ENCODE measurements at places on chromosomes 5 and 9.

DNA sequence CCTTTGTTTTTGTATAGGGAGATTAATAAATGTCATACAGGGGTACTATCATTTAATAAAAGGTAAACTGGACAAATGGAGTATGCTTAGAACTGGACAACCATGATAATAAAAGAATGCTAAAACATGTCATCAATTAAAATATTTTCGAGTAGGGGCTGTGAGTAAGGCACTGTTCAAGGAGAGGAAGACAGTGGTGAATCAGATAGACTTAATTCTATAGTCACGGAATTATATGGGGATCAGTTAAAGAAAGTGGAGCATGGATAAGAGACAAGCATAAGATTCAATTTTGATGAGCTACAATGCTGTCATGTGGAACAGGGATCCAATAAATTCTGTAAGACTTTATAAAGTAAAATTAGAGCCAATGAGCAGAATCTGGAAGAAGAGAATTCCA lies 104.5 kb downstream of the HMHB1 start:
- no peak for DNase-seq

DNA sequence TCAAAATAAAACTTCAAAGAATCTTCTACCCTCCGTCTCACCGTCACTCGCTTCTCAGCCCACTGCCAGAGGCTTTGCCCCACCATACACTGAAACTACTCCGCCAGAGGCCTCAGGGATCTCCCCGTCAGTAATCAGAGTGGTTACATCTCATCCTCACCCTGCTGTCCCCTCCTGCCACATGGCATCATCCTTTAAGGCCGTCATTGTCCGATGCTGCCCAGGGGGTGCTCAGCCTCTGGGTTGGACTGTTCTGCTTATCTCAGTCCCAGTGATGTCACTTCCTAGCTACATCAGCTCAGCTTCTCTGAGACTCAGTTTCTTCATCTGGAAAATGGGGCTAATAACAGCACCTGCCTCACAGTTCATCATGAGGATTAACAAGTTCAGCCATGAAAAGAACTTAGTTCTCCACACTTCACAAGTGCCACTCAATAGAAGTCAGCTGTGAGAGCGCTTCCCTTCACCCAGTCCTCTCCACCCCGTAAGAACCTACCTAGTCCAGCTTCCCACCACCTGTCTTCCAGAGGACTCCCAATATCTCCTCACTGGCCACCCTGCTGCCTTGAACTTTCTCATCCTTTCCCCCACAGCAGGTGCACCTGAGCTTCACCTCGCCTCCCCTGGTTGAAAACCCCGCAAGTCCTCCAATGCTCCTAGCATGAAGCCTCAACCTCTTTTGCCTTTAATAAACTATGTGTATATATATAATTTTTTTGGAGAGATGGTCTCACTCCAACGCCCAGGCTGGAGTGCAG lies 2.8 kb upstream of the IL3 start:
- DNase-seq, result no peak

DNA sequence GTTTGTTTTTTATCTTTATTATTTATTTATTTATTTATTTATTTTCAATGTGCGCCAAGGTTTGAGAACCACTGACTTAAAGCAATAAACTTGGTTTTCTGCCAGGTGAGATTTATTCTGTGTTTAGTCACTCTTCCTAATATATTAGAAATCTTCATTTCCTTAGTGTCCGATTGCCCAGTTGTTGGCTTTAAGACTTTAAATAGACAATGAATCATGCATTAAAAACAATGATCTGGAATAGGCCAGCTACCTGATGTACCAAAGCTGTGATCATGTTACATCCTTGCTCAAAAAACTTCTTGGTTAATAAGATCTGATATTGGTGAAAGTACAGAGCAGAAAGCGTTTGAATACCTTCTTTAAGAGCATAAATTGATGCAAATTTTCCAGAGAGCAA lies 52.1 kb upstream of the ERBIN start:
- DNase-seq, result no peak

- no peak for DNase-seq
Measured at GRCh38 chr5:28430565-28431178, 1392.3 kb upstream of the CDH9 start.

DNA sequence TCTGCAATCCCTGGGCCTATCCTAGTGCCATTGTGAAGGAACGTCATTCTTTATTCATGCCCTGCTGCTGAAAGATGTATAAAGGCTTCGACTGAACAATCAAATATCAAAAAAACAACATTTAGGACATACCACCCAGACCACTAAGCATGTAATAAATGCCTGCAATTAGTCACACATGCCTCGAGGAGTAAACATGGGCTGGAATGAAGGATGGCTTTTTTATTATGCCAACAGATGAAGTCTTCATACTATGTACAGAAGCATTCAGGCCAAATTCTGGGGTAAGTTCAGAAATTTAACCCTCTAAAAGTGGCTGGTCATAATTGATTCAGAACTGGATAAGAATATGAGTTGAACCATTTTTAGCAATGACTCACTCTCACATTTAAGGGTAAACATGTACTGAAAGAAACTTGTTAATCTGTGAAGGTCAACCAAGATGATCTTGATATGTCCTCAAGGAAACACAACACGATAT lies 38.1 kb downstream of the FAM240B start:
- DNase-seq, result no peak

DNA sequence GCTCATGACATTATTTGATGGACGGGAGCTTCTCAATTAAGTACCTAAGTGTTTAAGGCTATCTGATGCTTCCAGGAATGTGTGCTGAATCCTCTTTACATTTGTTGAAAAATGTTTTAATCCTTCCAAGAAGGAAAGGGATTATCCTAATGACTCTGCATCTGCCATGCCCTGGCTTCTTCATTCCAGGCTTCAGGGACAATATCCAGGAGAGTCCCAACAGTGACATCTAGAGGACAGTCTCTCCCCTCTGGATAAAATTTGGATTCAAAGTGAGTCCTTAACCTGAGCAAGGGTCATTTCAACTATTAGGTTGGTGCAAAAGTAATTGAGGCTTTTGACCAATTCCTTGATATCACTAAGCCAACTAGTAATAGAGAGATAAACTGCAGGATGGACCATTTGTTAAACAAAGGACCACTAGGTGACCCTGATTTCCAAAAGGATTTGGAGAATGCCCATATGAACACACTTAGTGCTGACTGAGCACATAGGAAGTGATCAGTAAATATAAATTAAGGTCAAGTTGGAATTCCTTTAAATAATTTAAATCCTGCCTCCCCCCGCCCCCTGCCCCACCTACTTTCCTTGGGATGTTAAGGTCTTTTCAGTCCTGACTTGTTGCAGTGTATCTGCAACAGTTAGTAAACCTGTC lies 19.1 kb downstream of the TNFSF8 start:
- DNase-seq, result peak; percentile 54

- DNase-seq, result no peak
Measured at GRCh38 chr5:28483327-28484025, 1445.1 kb upstream of the CDH9 start.

GRCh38 chr9:98219794-98220370 lies 27.4 kb upstream of the CORO2A start:
- DNase-seq, result no peak

DNA sequence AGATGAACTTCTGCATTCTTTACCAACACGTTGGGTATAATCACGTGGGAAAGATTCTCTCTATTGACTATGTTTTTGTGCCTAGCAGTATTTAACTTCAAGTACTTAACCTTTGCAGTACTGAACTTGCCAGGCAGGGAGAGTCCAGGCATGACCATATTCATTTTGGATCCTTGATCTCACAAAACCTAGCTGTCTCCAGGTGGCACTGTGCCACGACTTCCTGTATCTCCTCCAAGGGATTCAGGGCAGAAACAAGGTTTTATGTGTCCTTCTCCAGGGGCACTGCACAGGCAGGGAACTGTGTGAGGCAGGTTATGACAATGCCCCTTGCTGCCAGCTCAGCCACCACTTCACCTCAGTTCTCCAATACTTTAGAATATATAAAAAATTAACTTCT lies 11.7 kb upstream of the IFNA5 start:
- no peak for DNase-seq

DNA sequence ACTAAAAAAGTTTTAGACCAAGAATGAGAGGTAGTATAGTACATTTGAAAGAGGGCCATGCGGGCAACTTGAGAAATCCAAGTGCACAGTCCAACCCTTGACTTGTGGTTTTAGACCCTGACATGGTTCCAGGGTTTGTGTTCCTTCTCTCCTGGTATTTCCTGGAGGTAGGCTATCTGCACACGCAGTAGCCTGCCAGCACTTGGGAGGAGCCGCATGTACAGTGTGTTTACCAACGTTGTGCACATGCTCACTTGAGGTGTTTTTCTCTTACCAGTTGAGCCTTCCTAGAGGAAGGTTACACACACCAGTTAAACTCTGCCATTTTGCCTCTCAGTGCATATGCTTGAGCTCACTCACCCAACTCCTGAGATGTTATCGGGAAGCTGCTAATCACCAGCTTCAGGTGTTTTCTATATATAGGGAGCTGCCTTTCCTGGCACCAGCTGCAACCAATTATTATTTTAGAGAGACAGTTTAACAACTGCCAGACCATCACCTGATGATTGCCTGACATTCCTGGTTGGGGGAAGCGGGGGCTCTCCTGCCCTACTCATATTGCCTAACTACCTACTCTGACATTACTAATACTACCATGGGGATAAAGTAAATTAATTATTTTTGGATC lies 593.4 kb upstream of the TUSC1 start:
- DNase-seq, result peak; percentile 7

DNA sequence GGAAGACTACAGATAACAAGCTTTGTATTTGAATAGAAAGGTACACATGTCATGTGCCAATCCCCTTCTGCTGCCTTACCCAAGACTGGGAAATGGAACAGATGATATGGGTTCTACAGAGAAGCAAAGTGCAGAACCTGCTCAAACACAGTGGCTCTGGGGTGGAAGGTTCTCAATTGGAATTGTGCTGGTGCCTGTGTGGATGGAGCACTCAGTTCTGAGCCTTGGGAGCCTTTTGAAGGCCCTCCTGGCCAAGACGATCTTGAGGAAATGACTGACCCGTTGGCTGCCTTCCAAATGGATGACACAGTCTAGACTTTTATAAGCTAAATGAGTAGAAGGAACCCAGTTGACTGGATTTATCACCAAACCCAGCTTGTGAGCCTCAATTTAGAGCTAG lies 4.2 kb upstream of the PRSS3 start:
- no peak for DNase-seq

- DNase-seq, result no peak
Measured at GRCh38 chr9:35257986-35258659, 96.3 kb downstream of the UNC13B start.

GRCh38 chr5:16983972-16984371 lies 47.9 kb upstream of the MYO10 start:
- DNase-seq, result no peak

GRCh38 chr5:103674739-103675138 lies 112.2 kb upstream of the NUDT12 start:
- DNase-seq, result no peak

GRCh38 chr9:912776-913175 lies 63.7 kb upstream of the DMRT3 start:
- no peak for DNase-seq

DNA sequence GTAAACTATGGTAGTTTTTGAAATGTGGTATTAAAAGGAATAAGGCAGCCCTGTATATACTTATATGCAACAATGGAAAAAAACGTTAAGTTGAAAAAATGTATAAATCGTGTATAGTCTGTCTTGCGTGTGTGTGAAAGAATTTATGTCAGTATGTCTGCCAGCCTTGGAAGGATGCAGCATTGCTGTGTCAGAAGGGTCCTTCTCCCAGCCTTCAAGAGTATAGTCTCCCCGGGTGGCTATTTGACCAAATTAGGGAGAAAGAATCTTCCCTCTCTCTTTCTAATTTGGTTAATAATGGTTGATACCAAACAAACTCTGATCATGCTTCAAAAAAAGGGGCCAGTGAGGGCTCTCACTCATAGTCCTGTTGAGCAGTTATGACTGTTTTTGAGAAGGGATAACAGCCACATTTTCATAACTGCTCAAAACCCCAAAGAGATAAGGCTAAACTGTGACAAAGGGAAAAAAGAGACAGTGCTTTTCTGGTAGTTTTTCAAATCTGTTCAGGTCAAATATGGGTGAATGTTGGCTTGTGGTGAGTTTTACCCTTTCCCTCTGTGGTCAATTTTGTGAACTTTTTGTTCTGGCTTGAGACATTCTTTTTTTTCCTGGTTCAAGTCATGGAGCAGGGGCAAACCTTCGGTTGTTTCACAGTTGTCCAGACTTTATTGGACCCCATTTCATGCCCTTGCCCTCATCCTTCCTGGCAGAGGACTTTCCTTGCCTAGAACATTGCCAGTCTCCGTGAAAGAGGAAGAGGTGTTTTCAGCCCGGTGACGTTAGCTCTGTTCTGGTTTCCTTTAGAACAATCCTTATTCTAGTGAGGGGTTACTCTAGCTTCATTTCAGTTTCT lies 21.0 kb downstream of the SNX30 start:
- no peak for DNase-seq

- DNase-seq, result peak; percentile 36
Measured at GRCh38 chr5:14502294-14502690, 79.3 kb upstream of the OTULINL start.

DNA sequence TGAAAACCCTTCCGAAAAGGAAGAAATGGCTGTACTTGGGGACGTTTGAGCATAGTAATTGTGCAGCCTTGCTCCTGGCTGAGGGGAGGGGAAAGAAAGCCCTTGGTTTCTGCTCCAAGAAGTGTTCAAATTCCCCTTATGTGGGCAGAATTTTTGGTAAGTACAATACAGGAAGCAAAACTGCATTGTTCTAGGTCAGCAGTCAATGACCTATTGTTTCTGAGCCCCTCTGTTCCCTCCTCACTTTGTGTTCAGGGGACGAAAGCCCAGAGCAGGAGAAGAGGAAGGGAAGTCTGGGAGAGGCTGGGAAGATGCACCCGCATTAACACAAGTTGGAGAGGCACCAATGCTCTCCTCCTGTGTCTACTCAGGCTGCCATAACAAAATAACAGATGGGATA lies 11.9 kb downstream of the BASP1 start:
- DNase-seq, result no peak

GRCh38 chr9:114112778-114113584 lies 13.9 kb upstream of the KIF12 start:
- DNase-seq, result no peak

DNA sequence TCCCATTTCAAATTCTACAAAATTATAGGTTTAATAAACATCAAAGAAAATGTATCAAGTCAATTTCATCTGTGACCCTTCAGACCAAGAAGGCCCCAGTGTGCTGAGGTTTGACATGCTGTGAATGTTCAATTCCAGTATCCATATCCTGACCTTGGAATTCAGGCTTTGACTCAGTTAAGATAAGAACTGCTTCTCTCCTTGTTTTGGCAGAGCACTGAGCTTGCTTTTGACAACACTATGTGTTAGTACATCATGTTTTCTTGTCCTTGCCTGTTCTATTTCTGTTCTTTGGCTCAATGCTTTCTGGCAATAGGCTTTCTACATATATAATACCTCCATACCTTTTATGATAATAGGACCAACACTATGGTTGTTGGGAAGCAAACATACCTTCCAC lies 105.6 kb downstream of the PLCXD3 start:
- no peak for DNase-seq

Data from NCI-H146 (cell line).